ENCODE measurements at places on chromosomes 4 and X.
A peak's percentile ranks its signal among the peaks of the same experiment; 100 is the strongest.

GRCh38 chrX:153624196-153625091 lies 22.6 kb upstream of the DUSP9 start:
- no peak for DNase-seq

DNA sequence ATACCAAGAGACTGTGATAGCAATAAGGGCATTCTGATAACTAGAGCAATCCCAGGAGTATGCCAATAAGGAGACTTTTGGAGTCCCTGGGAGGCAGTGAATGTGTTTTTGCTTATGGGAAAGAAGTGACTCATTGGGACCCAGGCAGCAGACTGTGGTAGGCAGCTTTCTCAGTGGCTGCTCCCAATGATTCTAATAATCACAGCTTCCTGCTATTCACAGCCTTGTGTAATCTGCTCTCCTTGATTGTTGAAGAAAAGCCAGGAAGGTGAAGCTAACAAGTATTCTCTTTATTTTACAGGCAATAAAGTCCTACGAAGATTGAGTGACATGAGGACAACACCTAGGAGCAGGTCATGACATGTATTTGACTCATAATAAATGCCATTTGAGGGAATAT lies 70.3 kb upstream of the DDX60 start:
- peak; percentile 4 for DNase-seq

DNA sequence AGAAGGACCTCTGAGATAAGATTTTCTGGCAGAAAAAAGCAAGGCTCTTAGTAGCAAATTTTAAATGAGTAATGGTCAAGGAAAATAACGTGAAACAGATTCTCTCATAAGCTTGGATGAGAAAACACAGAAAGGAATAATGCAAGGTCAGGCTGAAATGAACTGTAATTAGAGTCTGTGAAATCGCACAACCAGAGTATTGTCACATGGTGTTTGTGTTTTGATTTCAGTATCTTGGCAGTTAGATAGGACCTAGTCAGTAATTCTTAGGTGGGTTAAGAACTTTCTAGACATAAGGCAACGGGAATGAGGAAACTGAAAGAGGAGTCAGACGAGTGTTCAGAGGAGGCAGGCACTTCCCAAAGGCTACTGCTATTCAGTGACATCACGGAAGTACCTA lies 34.6 kb downstream of the LIMCH1 start:
- no peak for DNase-seq

GRCh38 chr4:185416955-185417354 lies 8.8 kb downstream of the UFSP2 start:
- no peak for DNase-seq

GRCh38 chrX:30627818-30628652 lies 25.2 kb upstream of the GK start:
- no peak for DNase-seq

DNA sequence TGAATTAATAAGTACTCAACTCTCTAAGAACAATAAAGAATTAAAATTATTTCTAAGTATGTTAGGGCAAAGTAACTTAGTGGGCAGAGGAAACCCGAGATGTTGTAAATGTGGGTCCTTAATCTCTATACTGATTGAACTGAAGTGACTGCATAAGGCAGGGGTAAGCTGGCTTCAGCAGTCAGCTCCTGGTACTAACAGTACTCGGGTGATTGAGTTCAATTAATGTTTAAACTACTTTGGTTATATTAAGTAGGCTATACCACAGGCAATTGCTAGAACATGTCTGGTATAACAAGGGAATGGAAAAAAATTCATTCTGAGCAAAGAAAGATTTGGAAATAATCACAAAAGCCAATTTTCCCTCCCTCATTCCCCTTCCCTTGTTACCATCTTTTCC lies 90.7 kb downstream of the LNX1 start:
- DNase-seq = no peak

- DNase-seq = no peak
These were observed 31.5 kb upstream of the LRBA start for GRCh38 chr4:151046609-151047008.

GRCh38 chr4:2159931-2160330 lies 82.0 kb downstream of the HAUS3 start:
- no peak for DNase-seq

GRCh38 chrX:71615954-71616353 lies 2.4 kb downstream of the CXCR3 start:
- no peak for DNase-seq

DNA sequence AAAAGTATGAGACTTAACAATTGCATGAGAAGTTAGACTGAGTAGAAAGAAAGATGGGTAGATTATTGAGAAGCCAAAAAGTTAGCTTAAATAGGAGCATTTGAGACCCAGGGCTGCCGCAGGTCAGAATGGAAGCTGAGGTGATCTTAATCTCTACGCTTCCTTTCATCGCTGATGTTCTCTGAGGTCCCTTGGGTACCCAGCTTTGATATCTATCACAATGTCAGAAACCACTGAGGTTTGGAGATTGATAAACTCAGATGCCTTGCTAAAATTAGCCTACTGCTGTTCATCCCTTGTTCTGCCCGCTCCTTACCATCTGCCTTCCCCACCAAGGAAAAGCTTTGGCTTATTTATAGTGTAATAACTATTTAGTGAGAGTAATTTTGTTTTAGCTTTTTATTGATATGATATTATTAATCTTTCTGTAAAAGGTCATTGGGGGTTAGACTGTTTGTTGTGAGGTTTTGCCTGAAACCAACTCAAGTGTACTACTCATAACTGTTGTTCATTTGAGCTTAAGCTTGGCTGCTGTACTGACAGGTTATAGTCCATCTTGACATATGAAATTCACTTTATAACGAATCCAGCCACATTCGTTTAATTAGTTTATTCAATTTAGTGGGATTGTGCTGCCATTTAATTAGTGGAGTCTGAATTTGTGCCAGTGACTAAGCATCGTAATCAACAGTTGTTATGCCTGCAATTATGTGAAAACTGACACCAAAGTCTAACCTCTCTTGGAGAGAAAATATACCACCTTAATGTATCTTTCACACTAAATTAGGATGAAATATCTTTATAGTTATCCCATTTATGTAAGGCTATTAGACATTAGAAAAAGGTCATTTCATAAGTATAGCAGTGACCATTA lies 15.1 kb downstream of the MCUB start:
- no peak for DNase-seq

DNA sequence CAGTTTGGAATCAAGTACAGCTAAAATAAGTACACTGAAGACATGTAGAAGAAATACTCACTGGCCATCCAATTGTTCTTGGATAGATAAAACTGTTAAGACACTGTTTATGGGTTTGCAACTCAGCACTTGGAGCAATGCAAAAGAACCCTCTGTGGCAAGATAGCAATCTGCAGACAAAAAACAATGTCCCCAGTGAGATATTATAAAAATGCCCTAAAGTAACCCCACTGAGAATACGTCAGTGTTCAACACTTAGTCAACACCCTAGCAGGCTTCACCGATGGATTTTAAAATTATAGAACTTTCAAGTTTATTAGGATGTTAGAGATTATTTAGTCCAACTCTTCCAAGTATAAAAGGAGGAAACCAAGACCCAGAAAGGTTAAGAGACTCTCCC lies 47.5 kb upstream of the NDP start:
- DNase-seq = no peak

DNA sequence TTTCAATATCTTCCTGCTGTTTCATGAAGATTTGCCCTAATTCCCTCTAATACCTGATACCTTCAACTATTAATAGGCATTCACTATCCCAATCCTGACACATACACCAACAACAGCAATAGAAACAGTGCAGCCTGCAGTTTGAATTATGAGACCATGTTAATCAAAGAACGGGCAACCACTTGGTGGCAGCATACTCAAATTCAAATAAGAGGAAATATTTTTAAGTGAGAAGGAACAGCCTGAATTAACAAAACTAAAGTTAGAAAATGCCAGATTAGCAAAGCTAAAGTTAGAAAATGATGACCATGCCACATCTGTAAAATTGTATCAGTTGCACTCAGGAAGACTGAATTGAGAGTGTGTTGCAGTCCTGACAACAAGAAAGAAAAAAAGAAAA lies 204.9 kb downstream of the SMARCA1 start:
- DNase-seq = peak; percentile 0

- DNase-seq = no peak
These were observed 202.1 kb upstream of the TET2 start for GRCh38 chr4:104944596-104944995.

DNA sequence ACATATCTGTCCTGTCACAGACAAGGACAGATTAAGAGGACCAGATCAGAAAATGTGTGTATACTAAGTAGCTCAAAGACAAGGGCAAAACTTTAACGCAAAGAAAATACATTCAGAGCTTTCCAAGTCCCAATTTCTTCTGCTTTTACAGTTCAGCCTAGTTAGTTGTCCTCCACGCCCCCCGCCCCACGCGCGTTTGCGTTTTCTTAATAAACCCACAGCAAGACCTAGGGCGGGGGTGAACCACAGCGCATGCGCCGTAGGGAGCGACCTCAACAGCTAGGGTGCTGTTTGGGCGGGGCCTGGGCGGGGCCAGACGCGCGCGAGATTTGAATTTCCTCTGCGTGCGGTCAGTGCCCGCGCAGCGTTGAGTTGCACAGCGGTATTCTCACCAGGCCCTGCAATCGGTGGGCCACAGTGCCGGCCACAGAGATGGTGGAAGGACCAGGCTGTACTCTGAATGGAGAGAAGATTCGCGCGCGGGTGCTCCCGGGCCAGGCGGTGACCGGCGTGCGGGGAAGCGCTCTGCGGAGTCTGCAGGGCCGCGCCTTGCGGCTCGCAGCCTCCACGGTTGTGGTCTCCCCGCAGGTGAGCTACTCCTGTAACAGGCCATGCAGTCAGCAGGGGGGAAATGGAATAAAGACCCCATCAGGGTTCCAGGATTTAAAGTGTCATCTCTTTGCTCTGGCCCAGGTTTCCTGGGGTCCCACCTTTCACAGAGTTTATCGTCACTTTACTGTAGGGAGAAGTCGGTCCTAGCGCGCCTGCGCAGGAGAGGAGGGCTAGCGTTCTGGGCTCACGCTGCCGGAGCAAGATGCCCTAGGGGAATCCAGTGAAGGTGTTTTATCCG lies at the start of gene NEIL3:
NEIL3 (plus strand) TSS at position 353 of the 850 bp plus-strand sequence; CDS start at position 433, 80 bp downstream.
- DNase-seq = peak; percentile 95

GRCh38 chr4:39166669-39167068 lies 15.7 kb upstream of the WDR19 start:
- no peak for DNase-seq

DNA sequence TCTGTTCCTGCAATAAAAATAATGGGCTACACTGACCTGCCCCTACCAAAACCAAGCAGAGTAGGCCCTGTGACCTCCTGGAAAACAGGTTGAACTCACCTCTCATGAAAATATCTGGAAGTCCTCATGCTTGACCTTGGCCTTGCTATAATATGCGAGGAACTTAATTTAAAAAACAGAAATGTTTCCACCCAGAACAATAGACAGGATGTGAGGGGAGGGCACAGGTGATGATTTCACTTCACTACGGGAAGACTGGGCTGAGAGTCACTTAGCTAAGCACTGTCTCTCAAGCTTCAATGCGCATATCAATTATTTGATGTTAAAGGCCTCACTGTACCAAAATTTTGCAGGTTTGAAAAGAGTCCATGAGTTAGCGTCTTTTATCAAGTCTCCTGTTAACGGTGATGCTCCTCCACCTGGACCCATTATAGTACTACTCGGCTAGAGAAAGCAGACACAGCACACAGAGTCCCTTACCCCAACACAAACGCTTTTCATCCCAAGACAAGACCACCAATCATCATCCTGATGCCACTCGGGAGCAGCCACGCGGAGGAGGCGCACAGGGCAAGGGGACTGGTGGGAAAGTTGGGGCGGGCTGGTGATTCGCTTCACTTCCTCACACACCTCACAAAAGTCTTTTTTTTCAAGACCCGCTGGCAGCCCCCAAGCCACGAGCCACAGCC lies 25.9 kb downstream of the ZNF721 start:
- no peak for DNase-seq

GRCh38 chr4:2395038-2395437 lies 23.4 kb downstream of the ZFYVE28 start:
- DNase-seq = no peak

DNA sequence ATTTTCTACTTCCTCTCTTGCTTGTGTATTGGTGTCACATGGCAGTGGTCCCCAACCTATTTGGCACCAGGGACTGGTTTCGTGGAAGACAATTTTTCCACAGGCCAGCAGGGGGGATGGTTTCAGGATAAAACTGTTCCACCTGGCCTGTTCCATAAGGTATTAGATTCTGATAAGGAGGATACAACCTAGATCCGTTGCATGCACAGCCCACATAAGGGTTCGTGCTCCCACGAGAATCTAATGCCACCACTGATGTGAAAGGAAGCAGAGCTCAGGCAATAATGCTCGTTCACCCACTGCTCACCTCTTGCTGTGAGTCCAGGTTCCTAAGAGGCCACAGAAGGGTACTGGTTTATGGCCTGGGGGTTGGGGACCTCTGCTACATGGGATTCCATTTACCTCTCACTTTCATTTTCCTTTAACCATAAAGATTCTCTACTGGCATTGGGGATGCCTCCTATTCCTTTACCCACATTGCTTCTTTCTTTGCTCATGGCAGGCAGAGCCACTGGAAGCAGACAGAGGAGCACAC lies 38.1 kb downstream of the SEC31A start:
- DNase-seq = peak; percentile 8

DNA sequence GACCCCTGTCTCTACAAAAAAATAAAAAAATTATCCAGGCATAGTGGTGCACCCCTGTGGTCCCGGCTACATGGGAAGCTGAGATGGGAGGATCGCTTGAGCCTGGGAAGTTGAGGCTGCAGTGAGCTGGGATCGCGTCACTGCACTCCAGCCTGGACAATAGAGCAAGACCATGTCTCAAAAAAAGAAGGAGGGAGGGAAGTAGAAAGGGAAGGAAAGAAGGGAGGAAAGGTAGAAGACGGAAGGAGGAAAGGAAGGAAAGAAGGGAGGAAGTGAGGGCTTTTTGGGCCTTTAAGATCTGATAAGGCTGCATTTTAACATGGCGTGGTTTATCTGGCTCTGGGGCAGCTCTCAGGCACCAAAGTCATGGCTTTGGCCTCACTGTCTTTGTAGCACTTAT lies 10.4 kb downstream of the PDK3 start:
- DNase-seq = peak; percentile 21

GRCh38 chrX:16992951-16993350 lies 46.5 kb downstream of the REPS2 start:
- DNase-seq = no peak

- DNase-seq = no peak
These were observed 79.5 kb downstream of the RASGEF1B start for GRCh38 chr4:81392164-81392563.

DNA sequence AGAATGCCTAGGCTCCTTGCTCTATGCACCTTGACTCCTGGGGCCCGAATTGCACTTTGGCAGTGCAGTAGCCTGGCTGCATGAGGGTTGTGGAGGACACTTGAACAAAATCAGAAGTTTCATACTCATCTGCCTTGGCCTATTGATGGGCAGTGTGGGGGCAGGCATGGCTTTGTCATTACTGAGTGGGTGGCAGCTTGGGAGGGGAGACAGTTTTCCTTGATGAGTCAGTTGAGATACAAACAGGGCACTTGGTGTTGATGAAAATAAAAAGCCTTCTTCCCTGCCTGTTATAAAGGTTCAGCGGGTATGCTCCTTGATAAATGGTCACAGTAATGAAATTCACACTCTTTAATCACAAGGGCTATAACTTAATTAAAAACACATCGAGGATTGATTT lies 126.8 kb upstream of the MAMLD1 start:
- DNase-seq = no peak
